CD4-positive, alpha-beta T cell treated with Interleukin-4 for 1 hour (primary cell): ENCODE measurements at places on chromosomes 16 and 17.

- no peak for DNase-seq
Observed at GRCh38 chr17:68169840-68170239, 78.0 kb upstream of the AMZ2 start.

- no peak for DNase-seq
Observed at GRCh38 chr17:31389657-31390381, 1.7 kb upstream of the RAB11FIP4 start.

GRCh38 chr16:24360936-24361335 lies 104.8 kb downstream of the CACNG3 start:
- DNase-seq = no peak

- DNase-seq = no peak
Observed at GRCh38 chr16:50369133-50369804, 481 bp upstream of the BRD7 start.

- no peak for DNase-seq
Observed at GRCh38 chr17:9162275-9162985, 141.1 kb downstream of the NTN1 start.

DNA sequence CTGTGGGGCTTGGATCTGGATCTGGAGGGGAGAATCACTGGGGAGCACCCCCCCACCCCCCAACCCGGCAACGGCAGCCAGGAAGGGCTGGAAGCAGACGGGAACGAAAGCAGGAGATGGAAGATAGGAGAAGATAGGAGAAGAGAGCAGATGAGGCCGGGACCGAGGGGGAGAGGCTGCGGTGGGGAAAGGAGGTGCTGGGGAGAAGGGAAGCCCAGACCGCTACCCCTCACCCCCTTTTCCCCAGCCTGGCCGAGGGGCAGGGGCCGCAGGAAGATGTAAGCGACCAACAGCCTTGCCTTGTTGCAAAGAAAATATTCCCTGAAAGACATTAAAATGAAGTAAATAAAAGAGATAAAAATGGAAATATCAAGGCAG lies 26.8 kb upstream of the CBFA2T3 start:
- no peak for DNase-seq

DNA sequence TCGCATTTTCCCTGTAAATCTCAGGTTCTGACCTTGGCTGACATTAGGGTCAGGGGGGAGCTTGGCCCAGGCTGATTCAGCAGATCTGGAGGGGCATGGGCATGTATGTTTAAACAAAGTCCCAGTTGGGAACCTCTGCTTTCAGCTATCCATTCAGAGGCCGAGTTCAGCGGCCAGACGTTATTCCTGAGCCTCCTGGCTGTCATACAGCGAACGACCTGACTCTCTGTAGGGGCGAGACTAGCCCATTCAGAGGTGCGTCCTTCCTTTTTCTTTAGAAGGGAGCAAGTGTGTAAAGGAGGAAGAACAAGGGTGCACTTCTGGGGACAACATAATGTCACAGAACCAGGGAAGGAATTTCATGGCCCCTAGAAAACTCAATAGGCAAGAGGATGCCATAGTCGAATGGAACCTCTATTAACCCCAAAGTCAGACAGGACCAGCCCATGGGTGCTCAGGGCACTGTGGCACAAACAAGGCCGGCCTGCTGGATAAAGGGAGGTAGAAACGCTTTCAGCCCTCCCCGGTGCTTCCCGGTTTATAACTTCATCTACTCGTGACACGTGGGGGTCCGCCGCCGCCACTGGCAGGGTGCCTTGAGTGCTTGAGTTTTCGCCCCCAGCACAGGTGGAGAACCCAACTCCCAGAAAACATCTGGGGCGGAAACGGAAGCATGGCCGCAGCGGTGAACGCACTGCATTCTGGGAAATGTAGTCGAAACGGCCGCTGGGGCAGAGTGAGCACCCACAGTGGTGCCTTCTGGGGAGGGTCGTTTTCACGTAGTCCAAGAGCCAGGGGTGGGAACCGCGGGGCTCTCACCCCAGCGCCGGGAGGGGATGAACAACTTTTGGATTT lies 33.2 kb upstream of the PLCG2 start:
- peak; percentile 80 for DNase-seq

DNA sequence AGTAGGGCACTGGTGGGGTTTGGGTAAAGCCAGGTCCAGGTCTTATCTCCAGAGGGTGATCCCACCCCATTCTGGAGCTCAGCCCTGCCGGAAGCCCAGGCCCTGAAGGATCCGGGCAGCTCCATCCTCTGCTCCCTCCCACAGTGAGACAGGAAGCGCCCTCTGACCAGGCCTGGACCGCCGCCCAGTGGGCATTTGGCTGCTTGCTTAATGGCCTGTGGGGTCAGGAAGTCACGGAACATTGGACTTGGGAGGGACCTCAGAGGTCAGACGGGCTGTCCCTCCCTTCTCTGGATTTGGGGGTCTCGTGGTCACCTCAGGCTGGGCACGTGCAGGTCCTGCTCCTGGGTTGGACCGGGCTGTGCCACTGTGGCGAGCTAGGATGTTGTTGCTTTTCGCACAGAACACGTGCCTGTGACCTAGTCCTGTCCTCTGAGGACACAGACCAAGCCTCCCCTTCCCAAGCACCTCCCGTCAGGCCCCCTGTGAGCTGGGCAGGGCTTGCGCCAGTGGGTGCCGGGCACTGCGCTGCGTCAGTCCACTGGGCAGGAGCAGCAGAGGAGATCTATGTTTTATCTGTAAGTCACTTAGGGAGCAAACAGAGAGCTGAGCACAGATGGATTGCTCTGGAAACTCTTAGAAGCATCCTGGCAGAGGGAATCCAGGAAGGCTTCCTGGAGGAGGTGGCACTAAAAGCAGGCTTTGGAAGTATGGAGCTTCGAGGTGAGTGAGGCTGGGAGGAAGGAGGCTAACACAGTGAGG lies 49.4 kb upstream of the GSE1 start:
- peak; percentile 36 for DNase-seq

DNA sequence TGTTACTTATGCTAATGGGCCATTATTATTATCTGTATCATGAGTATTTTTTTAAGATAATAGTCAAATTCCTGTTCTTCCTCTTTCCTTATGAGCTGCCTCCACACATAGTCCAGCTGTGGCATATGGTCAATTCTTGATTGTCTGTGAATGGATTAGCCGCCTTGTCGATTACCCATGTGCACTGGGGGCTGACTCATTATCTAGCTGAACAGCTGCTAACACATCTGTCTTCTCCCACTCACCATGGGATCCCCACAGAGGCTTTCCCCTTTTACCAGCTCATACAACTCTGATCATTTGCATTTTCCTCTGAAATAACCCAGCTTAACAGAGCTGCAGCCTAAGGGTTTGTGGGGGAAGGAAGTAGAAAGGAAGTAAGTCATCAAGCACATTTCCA lies 915.0 kb downstream of the CDH11 start:
- no peak for DNase-seq

DNA sequence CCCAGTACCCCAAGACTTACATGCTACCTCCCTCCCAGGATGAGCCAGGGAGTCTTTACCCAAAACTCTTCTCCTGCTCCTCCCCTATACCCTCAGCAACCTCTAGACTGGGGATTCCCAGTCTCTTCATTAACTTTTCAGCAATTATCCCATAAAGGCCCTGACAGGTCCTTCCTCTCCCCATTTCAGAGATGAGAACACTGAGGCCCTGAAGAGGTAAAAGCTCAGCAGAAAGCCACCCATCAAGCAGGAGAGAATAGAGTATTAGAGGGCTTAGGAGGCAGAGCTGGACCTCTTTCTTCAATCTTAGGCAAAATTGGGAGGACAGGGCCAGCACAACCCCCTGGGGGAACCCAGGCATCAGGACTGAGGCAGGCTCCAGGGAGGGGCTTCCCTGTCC lies 5.9 kb upstream of the SP6 start:
- DNase-seq = no peak

GRCh38 chr16:23225634-23226033 lies 43.1 kb downstream of the SCNN1G start:
- DNase-seq = no peak

DNA sequence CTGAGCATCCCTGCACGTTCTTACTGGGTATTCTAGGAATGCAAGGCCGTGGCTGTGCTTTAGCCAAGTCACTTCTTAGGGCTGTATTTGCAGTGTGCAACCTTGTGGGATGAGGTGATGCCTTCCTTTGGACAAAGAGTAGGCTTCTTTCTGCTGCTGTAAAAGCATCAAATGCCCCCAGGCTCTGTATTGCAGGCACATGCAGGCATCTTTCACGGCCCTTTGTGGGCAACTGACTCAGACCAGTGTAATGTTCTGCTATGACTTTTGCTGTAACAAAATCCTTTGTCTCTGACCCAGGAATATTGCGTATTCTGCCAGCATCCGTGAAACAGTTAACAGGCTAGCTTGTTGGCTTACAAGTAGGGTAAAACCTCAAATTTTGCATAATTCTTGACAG lies 30.9 kb upstream of the GCSH start:
- no peak for DNase-seq

- no peak for DNase-seq
Observed at GRCh38 chr16:22375117-22375962, 921 bp upstream of the CDR2 start.

GRCh38 chr16:67651847-67652246 lies 6.9 kb downstream of the CARMIL2 start:
- no peak for DNase-seq

DNA sequence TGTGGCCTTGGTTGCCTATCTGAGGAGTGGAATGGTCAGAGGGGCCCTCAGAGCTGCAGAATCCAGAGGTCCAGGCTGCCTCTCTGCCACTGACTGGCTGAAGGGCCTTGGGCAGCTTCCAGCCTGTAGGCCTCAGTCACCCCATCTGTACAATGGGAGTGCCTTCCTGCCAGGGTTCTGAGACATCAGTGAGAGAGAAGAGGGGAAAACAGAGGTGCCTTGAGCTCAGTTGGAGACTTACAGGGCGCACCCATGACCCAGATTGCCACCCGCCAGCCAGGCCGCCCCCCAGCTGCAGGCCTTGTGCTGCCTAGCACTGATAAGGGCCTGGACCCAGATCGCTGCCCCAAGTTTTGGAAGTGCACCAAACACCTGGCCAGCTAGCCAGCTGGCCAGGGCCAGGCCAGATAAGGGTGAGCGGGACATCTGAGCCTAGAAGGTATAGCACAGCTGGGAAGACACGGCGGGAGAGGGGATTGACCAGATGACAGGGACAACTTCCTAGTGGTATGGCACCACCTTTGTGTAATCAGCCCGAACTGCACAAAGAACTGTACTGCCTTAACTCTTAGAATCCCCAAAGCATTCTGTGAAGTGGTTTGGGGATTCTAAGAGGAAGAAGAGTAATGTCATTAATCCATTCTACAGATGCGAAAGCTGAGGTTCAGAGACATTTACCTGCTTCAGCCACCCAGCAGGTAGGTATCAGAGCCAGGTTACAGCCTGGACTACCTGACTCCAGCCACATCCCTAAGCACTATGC lies 1.4 kb downstream of the SLC4A1 start:
- DNase-seq = no peak
